ENCODE measurements at places on chromosomes 16 and 17.

DNA sequence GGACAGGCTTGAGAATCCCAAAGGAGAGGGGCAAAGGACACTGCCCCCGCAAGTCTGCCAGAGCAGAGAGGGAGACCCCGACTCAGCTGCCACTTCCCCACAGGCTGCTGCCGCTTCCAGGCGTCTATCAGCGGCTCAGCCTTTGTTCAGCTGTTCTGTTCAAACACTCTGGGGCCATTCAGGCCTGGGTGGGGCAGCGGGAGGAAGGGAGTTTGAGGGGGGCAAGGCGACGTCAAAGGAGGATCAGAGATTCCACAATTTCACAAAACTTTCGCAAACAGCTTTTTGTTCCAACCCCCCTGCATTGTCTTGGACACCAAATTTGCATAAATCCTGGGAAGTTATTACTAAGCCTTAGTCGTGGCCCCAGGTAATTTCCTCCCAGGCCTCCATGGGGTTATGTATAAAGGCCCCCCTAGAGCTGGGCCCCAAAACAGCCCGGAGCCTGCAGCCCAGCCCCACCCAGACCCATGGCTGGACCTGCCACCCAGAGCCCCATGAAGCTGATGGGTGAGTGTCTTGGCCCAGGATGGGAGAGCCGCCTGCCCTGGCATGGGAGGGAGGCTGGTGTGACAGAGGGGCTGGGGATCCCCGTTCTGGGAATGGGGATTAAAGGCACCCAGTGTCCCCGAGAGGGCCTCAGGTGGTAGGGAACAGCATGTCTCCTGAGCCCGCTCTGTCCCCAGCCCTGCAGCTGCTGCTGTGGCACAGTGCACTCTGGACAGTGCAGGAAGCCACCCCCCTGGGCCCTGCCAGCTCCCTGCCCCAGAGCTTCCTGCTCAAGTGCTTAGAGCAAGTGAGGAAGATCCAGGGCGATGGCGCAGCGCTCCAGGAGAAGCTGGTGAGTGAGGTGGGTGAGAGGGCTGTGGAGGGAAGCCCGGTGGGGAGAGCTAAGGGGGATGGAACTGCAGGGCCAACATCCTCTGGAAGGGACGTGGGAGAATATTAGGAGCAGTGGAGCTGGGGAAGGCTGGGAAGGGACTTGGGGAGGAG lies at the start of gene CSF3:
Gene CSF3, plus strand, starts transcription at position 436 of the 993 bp plus-strand sequence. Its CDS starts 35 bp downstream, at position 471.
- no peak for ATAC-seq

- no peak for ATAC-seq
These were observed 29.2 kb downstream of the NOL11 start for GRCh38 chr17:67746704-67747571.

GRCh38 chr17:73215447-73215846 lies 22.6 kb downstream of the COG1 start:
- no peak for ATAC-seq

DNA sequence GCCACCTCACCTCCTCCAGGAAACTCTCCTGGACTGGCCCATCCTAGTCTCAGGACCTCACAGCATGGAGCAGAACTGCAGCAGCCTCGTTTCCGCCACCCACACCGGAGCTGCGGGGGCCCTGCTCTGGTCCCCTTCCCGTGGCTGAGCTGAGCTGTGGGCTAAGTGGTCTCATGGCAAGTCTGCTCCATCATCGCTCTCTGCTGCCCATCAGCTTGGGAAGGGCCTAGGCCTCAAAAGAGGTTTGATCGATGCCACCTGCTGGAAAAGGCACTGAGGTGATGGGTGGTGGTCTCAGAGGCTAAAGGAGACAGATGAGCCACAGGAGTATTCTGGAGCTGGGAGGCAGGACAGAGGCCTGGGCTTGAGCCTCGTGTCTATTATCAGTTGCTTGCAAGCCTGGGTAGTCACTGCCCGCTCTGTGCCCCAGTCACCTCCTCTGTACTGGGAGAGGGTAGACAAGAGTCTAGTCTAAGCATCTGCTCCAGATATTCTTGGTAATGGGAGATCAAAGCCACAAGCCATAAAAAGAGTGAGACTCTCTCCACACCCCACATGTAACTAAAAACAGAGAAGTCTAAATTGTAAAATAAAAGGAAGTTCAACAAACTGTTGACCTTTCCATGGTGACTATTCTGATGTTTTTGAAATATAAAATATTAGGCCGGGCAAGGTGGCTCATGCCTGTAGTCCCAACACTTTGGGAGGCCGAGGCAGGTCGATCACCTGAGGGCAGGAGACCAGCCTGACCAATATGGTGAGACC lies 1.6 kb downstream of the ITGAE start:
- no peak for ATAC-seq

GRCh38 chr17:81018044-81018802 lies 16.7 kb upstream of the BAIAP2 start:
- ATAC-seq: peak; percentile 94

- ATAC-seq: no peak
These were observed 3.0 kb upstream of the TCF25 start for GRCh38 chr16:89870440-89870839.

DNA sequence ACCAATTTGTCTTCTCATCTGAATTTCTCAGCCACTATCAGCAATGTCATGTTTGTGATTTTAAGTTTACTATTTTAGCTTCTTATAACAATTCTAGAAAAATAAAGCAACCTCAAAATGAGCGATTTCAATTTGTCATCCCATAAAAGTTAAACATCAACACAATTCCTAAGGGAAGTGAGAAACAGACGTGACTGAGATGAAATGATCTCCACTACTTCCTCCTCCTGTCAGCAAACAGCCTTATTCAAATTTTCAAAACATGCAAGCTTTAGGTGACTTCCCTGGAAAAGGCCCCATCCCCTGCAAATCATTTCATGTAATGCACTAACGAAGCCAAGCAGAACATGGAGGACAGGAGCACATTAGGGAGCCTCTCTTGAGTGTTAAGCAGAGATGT lies 64.9 kb downstream of the ZNF652 start:
- no peak for ATAC-seq

- no peak for ATAC-seq
These were observed 93.3 kb downstream of the BCAS3 start for GRCh38 chr17:60770946-60771422.

DNA sequence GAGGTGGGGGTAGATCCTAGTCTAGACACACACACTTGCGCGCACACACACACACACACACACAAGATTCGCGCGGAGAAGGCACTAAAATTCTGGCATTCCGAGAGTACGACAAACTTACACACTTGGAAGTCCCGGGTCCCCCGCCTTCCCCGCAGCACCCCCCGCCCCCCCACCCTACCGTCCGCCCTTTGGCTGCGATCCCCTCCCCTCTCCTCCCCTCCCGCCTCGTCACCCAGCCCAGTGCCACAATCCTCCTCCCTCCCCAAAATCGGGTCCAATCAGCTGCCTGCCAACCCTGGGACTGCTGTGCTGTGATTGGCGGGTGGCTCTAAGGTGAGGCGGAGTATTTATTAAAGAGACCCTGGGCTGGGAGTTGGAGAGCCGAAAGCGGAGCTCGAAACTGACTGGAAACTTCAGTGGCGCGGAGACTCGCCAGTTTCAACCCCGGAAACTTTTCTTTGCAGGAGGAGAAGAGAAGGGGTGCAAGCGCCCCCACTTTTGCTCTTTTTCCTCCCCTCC lies at the start of gene SOX9:
Gene SOX9, plus strand, starts transcription at position 379 of the 522 bp plus-strand sequence. CDS start 372 bp downstream, outside the sequence.
- no peak for ATAC-seq

DNA sequence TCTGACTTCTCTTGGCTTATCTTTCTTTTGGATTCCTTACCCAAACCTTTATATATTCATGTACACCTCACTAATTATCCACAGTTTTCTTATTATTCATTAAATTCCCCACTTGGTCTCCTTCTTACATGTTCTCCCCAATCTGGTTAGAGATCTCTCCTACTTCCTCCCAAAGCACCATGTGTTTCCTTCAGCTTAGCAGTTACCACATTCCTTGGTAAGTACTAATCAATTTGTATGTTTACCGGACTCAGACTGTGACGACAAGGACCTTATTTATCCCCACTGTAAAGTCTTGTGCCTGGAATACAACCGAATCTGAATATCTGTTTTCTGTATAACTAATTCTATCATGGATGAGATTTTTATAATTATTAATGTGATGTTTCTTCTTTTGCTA lies 389.5 kb downstream of the KCNJ2 start:
- no peak for ATAC-seq

DNA sequence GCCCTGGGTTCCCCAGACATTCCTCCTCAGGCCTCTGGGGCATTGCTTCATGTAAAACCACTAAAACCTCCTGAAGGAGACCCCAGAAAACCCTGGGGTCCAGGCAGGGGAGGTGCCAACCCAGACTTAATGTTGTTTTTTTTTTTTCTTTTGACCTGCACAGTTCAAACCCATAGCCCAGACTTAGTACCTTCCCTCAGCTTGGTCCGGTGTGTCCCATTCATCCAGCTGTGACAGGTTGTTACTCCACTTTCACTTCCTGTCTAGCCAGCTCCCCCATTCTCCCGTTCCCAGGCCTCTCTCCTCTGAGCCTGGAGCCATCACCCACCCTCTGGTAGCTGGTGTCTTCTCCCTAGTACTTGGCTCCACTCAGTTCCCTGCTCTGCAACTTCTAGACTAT lies 4.8 kb downstream of the CDR2L start:
- ATAC-seq: no peak

- peak; percentile 47 for ATAC-seq
These were observed 2.5 kb downstream of the TBX21 start for GRCh38 chr17:47735536-47736011.

DNA sequence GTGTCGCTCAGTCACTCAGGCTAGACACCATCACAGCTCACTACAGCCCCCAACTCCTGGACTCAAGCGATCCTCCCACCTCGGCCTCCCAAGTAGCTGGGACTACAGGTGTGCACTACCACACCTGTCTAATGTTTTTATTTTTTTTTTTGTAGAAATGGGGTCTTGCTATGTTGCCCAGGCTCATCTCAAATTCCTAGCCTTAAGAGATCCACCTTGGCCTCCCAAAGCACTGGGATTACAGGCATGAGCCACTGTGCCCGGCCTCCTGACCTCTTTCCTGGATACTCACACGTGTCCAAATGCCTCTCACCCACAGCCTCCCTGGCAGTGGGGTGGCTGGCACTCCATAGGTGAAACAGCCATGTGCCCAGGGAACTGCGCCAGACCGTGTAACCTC lies 17.5 kb downstream of the CAMKK1 start:
- no peak for ATAC-seq

DNA sequence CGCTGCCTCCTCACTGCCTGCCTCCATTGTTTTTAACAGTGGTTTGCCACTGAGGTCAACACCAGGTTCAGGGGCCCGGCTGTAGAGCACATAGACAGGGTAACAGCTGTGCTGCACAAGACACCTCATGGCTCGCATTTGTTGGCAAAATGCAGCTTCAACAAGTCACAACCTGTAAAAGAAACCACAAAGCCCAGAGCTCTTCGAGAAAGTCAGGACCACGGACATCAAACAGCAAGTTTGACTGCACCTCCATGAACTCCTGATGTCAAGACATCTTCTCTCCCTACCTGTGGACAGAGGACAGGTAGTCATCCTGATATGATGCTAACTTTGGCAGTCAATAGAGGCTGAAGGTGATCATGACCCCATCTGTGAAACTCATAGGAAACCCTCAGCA lies 142.4 kb upstream of the SOX9 start:
- ATAC-seq: no peak

DNA sequence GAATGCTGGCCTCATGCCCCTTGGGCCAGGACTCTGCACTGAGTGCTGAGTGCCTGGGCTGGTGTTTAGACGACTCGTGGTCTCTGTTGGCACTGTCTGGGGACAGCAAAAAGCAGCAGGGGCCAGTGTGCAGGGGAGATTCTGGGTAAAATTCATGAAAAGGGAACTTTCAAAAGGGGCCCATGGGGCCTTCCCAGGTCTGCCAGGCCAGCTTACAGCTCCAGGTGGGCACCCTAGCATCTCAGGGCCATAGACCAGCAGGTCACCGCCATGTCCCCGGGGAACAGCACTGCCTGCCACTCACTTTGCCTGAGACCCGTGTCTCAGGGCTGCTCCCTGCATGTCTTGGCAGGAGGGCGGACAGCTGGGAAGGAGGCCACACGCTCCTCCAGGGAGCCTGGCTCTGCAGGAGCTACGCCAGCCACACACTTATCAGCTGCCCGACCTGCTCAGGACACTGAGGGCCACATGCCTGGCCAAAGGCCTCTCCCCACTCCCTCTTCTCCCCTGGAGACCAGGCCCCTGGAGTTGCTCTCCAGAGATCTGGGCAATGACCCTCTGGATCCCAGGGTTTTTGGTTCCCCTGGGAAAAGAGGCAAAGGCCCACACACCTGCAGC lies 8.8 kb upstream of the FASN start:
- ATAC-seq: no peak

GRCh38 chr17:41705271-41705991 lies 6.7 kb upstream of the GAST start:
- ATAC-seq: no peak

GRCh38 chr17:75124819-75125162 lies 6.8 kb downstream of the NT5C start:
- ATAC-seq: no peak

DNA sequence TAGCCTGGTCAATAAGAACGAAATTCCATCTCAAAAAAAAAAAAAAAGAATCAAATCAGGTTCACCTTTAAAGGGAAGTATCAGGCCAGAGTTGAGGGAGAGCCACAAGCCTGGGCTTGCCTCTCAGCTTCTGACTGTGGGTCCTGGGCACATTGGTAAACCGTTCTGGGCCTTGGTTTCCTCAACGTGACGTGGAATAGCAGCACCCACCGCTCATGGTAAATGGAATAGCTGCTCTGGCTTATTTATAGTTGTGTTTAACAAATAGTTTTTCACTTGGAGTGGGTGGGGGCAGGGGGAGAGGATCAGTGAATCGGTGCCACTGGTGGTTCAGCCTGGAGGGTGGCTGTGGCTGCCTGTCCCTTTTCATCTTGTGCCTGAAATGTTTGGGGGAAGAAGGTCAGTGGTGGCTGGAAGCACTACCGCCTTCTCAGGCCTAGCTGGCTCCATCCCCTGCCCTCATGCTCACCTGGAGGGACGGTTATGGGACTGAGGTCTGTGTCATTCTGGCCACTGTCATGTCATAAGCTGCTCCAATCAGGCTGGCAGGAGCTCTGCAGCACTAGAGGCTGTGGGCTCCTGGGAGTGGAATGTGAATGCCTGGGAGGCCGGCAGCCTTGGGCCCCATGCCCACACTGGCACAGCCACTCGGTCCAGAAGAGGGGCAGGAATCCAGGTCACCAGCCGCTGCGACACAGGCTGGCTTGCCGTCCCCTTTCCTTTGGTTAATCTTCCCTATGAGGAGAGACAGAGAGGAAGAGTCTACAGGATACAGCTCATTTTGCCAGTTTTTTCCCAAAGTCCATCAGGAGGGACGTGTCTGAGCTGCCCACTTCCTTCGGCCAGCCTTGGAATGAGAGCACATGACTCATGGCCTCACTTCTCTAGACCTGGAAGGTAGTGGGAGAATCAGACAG lies 27.0 kb downstream of the CCR7 start:
- no peak for ATAC-seq

GRCh38 chr17:82388922-82389283 lies 17.3 kb downstream of the UTS2R start:
- ATAC-seq: no peak
